ENCODE measurements at places on chromosomes 5 and 9. TPM values are rescaled to one million over a fixed set of nuclear protein-coding genes. Genes with fewer than 3 reads are reported as not detected.

Gene CAVIN4
- total RNA-seq: 14.7 TPM

DNA sequence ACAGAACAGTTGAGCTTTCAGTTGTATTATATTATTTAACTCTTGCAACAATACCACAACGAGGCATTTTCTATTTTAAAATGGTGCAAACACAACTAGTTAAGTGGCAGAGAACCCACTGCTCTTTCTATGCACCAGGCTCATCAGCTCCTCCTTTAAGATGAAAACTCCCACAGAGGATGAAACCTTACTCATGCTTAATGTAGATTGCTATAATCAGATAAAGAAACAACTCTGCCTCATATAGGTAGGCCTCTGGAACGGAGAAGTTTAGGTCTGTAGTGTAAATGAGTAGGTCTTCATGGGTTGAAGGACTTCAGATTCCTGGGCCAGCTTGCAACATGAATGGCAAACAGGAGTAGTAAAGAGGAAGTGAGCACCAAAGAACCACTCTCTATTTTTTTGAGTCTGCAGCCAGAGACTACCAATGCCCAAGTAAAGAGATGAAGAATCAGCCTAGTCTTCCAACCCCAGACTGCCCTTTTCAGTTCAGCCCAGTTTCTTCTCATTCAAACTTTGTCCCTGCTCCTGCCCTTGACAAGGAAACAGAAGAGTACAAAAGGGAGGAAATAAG lies 33.9 kb downstream of the HACD4 start:
- no peak for DNase-seq

DNA sequence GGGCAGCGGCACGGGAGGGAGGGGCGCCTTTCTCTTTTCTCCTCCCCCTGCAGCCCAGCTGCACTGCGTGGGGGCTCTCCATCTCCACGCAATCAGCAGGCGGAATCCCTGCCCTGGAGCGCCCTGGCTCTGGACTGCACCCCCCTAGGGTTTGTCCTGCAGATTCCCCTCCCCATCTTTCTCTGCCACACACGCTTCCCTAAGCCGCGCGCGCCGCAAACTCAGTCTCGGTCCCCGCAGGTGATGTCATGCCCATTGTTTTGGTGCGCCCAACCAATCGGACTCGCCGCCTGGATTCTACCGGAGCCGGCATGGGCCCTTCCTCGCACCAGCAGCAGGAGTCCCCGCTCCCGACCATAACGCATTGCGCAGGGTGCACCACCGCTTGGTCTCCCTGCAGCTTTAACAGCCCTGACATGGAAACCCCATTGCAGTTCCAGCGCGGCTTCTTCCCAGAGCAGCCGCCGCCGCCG lies at the start of gene KCNN2:
TSS of gene KCNN2 (plus strand) at position 347 of the 473 bp plus-strand sequence. CDS start at position 417, 70 bp downstream.
- DNase-seq: peak; percentile 84

GRCh38 chr9:27671636-27672035 lies 98.4 kb upstream of the C9orf72 start:
- no peak for DNase-seq

DNA sequence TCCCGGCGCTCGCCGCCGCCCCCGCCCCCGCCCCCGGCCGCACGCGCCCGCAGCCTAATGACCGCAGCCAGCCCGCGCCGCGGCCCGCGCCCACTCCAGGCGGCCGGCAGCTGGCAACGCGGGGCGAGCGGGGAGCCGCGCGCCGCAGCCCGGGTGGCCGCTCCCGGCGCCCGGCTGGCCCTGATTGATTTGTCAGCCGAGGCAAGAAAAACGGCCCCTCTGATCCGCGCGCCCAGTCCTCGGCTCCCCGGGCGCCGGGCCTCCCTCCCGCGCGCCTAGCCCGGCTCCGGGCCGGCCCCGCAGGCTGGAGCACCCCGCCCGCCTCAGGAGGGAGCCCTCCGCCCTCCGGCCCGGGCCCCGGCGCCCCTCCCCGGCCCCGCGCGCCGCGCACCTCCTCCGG lies 11.9 kb upstream of the LHX2 start:
- peak; percentile 41 for DNase-seq

Gene ORM2
- not detected for total RNA-seq
